ENCODE measurements at places on chromosomes 7 and 10.
A peak's percentile ranks its signal among the peaks of the same experiment; 100 is the strongest.

- DNase-seq = no peak
Observed at GRCh38 chr7:139490130-139490529, 6.7 kb upstream of the KLRG2 start.

DNA sequence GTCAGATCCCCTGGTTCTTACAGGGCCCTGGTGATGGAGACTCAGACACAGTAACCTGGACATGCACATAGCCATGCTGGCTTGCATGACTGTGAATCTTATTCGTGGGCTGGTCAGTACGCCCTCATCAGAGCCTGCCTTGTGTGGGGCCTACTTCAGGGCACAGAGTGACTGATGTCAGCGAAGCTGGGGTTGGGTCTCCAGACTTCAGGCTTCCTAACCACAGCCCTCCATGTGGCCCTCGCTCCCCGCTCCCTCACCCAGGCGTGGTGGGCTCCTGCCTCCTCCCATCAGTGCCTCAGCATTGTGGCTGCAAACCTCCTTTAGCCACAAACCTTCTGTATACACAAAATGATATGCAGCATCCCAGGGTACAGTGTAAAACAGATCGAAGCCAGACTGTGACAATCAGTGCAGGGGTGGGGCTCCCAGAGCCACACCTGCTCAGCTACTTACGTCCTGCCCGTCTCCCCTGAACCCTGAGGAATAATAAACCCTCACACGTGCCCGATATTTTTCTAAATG, 7.1 kb upstream of the C10orf105 start:
- no peak for DNase-seq

DNA sequence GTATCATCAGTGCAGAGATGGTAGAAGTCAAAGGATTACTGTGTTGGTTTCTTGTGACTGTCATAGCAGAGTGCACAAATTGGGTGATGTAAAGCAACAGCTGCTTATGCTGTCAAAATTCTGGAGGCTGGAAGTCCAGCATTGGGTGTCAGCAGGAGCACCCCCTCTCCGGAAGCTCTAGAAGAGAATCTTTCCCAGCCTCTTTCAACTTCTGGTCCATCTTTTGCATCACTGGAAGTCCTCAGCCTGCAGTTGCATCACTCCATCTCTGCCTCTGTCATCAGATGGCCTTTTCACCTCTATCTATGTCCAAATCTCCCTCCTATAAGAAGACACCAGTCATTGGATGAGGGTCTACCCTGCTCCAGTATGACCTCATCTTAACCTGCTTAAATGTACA, 35.8 kb upstream of the GALNTL5 start:
- no peak for DNase-seq

- peak; percentile 24 for DNase-seq
Observed at GRCh38 chr7:2802101-2802500, 42.0 kb downstream of the GNA12 start.

DNA sequence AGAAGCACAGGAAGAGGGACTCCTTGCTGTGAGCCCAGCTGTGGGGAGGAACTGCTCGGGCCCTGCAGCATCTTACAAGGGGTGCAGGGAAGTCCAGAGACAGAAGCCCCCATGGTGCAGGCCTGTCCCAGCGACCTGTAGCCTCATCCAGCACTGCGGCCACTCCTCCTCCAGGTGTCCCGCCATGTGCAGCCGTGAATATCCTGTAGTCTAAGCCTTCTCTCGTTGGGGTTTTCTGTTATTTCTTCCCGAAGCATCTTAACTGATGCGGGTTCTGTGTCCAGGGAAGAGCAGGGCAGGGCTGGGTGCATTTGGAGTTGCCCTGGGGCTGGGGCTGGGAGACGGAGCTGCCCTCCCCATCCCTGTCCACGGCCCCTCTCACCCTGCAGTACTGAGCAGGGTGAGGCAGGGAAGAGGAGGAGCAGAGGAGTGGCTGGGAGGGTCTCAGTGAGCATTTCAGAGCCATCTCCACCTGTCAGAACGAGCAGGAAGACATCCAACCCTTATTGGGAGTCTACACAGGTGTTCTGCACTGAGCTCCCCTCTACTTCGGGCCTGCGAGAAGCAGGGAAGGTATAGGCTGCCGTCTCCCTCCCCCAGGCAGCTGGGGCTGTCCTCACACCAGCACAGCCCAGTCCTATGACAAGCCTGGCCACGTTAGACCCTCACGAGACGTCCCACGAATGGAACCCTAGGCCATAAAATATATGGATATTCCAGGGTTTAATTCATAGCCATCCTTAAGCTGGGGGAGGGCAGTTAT, 494.5 kb downstream of the DNAJB6 start:
- no peak for DNase-seq

DNA sequence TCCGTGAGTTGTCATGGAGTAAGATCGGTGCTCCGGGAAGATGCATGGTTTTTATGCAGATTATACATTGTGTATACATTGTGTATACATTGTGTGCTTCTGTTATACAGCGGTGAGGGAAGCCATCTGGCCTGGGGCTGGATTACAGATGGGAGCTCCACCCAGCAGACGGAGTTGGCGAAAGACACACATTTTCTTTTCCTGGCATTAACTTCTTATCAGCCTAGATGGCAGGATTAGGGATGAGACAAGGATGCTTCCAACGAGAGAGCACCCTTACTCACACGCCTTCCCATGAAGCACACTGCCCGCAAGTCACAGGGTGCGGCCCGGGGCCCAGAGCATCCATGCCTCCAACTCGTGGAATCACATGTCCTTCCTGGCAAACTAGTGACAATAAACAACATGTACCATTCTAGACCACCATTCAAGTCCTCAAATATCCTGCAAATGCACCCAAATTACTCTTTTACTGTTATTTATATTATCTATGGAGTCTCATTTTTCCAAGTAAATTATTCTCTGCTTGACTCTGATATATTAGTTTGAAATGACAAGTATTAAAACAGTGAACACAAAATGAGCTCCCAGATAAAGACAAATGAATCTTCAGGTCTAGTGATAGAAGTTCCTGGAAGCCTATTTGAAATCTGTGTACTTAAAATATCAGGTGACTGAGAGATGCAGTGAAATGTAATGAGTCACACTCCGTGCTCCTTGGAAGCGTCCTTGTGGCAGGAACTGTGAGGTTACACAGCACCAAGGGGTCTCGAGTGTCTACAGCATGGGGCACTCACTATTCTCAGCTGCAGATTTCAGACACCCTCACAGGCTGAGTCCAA, 29.8 kb upstream of the PPP2R2D start:
- DNase-seq = no peak

- no peak for DNase-seq
Observed at GRCh38 chr7:85695041-85695440, 508.2 kb upstream of the SEMA3D start.

GRCh38 chr7:77822269-77822668, 23.7 kb downstream of the PHTF2 start:
- no peak for DNase-seq

- no peak for DNase-seq
Observed at GRCh38 chr7:36599645-36600313, 124.5 kb downstream of the AOAH start.

DNA sequence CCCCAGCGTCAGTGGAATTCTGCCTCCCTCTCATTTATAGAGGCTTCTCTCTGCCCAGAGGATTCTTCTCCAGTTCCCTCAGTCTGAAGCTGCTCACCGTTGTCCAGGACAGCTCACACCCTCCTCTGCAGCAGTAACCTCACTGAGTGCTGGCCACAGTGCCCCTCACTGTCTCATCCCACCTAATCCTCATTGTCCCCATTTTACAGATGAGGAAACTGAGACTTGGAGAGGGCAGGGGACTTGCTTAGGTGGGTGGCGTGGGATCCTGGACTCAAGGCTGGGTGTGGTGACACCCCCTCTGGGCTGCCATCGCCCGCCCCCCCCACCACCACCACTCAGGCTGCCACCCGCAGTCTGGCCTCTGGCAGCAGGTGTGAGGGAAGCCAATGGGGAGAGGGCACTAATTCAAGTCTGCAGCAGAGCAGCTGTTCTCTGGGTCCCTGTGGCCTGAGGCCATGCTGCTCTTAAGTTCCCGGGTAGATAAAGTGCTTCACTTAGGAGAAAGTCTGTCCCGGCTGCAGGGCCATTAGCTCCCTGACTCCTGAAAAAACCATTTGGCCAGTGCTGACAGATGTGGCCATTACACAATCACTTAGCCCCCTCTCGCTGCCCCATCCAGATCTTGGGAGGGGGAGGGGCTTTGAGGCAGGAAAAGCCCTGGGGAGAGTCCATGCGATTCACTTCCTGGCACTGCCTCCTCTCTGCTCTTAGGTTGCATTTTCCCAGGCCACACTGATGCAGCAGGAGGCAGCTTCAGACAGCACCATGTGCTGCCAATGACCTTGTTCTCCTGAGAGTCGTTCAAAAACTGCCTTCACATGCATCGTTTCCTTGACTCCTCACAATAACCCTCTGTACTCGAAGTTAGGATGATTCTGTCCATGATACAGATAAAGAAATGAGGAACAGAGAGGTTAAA, 36.3 kb downstream of the DRGX start:
- no peak for DNase-seq

- DNase-seq = no peak
Observed at GRCh38 chr7:78253850-78254725, 455.5 kb downstream of the PHTF2 start.

DNA sequence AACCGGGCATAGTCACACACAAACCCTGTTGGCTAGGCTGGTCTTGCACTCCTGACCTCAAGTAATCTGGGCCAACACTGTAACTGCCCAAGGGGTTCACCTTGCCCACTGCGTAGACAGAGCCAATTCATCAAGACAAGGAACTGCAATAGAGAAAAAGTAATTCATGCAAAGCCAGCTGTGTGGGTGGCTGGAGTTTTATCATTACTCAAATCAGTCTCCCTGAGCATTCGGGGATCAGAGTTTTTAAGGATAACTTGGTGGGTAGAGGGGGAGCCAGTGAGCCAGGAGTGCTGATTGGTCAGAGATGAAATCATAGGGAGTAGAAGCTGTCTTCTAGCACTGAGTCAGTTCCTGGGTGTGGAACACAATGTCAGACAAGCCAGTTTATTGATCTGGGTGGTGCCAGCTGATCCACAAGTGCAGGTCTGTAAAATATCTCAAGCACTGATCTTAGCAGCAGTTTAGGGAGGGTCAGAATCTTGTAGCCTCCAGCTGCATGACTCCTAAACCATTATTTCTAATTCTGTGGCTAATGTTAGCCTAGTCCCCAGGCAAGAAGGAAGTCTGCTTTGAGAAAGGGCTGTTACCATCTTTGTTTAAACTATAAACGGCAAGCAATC, 15.6 kb upstream of the FXYD4 start:
- no peak for DNase-seq

- DNase-seq = no peak
Observed at GRCh38 chr10:86300931-86301830, 65.4 kb downstream of the GRID1 start.

DNA sequence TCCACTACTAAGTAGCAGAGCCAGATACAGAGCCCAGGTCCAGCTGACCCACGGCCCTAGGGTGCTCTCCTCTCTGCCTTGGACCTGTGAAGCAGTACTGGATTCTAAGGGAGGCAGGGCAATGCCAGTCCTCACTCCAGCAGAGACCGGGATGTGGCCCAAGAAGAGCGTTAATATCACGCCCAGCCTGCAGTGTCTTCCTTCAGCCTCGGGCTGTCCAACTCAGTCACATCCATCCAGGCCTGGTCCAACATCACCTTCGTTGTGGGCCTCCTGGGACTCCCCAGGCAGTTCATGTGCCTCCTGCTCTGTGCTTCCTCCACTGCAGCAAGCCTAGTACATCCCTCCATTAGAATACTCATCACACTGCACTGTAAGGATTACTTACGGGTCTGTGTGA, 114.5 kb downstream of the GRID1 start:
- no peak for DNase-seq

- no peak for DNase-seq
Observed at GRCh38 chr10:86313621-86314041, 53.0 kb downstream of the GRID1 start.

- no peak for DNase-seq
Observed at GRCh38 chr10:21280037-21280436, 245.4 kb downstream of the SKIDA1 start.

DNA sequence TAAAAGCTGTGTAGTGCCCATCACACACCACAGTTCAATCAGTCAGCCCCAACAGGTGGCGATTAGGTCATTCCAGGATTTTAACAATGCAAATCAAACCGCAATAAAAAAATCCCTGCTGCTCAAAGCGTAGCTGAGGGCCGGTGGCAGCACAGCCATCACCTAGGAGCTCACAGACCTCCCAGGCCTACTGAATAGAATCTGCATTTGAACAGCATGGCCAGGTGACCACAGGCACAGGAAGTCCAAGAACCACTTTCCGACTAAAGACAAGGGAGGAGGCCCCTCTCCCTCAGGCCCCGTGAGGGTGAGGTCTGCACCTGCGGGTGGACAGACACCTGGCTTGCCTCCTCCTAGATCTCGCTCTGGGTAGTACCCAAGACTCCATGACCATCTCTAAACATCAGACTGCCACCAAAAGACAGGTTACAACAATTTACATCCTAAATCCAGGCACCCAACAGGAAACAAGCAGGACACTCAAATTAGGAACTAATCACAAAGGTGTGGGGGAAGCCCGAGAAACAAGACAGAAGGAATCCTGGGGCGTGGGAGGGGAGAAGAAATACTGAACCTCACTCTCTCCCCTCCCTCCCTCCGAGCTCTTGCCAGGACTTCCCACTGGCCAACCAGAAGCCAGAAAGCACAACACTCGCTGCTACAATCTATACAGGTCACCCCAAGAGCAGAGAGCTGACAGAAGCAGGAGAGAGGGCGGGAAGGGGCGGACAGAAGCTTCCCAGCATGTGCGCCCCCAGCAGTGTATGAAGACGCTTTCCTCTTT, 19.2 kb downstream of the GNA12 start:
- DNase-seq = no peak

DNA sequence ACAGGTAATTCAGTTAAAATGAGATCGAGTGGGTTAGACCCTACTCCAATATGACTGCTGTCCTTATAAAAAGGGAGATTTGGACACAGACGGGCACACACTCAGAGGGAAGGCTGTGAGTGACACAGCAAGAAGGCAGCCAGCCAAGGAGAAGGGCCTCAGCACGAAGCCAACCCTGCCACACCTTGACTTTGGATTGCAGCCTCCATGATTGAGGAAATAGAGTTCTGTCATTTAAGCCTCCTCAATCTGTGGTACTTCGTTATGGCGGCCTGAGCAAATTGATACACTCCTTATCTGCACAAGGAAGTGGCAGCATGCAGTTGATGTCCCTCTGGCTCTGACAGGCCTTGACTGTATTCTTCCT, 43.8 kb downstream of the SH2D4B start:
- no peak for DNase-seq

DNA sequence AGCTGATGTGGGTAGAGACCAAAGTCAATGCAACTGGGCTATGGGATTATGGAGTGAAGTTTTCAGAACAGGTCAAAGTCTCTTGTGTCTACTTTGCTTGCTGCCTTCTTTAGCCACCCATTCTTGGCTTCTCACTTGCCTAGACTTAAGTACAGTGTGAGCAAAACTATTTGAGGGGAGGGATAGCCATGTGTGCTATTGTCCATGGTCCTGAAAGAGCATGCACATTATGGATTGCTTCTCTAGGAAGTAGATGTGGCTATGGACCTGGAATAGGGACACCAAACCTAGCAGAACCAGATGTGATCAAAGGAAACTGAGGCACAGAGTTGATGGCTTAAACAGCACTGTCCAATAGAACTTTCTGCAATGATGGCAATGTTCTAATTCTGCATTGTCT, 81.9 kb upstream of the ZNF800 start:
- no peak for DNase-seq
